ENCODE measurements at places on chromosomes 2 and 18. TPM values are rescaled to one million over a fixed set of nuclear protein-coding genes. Genes with fewer than 3 reads are reported as not detected.

GRCh38 chr2:76120176-76120575 lies 409.5 kb upstream of the GCFC2 start:
- H3K4me3 ChIP-seq = no peak overlapping the region
- DNase-seq = no peak
- H3K4me1 ChIP-seq = no peaks in the 10 kb centered on the region
- no peaks in the 10 kb centered on the region for H3K36me3 ChIP-seq
- H3K27me3 ChIP-seq = no peaks in the 10 kb centered on the region

GRCh38 chr2:173843526-173843925 lies 121.6 kb downstream of the SP3 start:
- H3K4me3 ChIP-seq = no peak overlapping the region
- H3K36me3 ChIP-seq = no peaks in the 10 kb centered on the region
- no peak overlapping the region for H3K27ac ChIP-seq
- H3K27me3 ChIP-seq = no peaks in the 10 kb centered on the region
- H3K4me1 ChIP-seq = no peaks in the 10 kb centered on the region

- no peaks in the 10 kb centered on the region for H3K4me1 ChIP-seq
- no peaks in the 10 kb centered on the region for H3K36me3 ChIP-seq
Observed at GRCh38 chr2:76283350-76283749, 572.6 kb upstream of the GCFC2 start.

DNA sequence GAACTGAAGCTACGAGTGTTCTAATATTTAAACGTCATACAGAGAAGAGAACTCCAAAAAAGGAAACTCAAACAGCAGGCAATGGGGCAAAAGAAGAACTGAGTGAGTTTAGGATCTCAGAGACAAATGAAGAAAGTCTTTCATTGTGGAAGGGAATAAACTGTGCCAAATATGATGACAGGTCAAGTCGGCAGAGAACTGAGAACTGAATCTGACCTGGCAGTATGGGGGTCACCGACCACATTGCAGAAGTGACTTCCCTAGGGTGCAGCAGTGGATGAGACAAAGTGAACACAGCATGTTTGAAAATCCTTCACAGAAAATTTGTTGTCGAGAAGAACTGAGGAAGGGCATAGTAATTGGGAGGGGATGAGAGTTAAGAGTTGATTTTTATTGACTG lies 55.9 kb downstream of the TTC21B start:
- H3K4me3 ChIP-seq = no peak overlapping the region
- no peak for DNase-seq
- peaks cover 9% of the 10 kb centered on the region for H3K4me1 ChIP-seq
- H3K36me3 ChIP-seq = no peaks in the 10 kb centered on the region
- no peak overlapping the region for H3K27ac ChIP-seq

DNA sequence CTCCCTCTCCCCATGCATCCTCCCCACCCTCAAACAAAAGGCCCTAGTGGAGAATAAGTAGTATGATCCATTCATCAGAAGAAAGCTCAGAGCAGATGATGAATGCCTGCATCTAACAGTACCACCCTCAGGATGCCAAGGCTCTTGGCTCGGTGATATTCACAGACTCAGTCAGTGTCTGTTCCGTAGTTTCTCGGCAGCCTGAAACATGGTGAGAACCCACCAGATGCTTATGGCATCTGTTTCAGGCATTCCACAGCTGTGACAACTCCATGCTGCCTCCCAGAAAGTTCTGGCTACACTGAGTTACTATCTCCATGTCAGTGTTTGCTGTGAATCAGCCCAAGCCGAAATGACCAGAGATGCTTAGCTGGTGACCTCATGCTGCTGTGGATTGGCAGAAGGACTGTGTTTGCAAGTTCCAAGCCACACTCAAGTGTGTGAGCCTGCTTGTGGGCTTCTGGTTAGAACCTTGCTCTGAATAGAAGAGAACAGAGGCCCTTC lies 83.9 kb downstream of the WDSUB1 start:
- H3K4me3 ChIP-seq = no peak overlapping the region
- H3K4me1 ChIP-seq = no peaks in the 10 kb centered on the region
- no peak overlapping the region for H3K27ac ChIP-seq

DNA sequence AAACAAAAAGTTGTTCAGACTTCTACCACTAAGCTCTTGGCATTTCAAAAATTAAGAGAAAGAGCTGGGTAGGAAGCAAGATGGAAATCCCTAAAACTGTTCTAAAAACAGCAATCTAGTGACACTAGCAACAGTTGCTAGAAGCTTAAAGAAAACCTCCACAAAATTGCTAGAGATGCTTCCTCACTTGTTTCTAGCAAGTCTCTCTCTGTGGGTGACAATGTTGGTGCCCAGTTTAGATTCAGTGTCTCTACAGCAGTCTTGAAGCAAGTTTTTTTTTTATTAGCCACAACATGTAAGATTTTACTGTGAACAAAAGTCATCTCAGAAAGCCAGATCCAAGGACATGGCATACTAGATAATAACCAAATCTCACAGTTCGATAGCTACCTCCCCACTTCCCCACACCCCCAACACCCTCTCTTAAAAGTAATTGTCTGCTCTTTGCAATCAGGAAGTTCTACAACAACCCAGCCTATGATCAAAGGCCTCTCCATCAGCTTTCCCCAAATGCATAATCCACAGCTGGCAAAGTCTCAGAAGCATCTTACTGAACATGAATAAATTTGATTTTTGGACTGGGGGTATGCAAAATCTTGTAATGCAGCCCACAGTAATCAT lies 70.0 kb downstream of the ANKRD44 start:
- H3K27me3 ChIP-seq = no peaks in the 10 kb centered on the region
- no peak for DNase-seq
- H3K36me3 ChIP-seq = no peaks in the 10 kb centered on the region
- H3K4me3 ChIP-seq = no peak overlapping the region

DNA sequence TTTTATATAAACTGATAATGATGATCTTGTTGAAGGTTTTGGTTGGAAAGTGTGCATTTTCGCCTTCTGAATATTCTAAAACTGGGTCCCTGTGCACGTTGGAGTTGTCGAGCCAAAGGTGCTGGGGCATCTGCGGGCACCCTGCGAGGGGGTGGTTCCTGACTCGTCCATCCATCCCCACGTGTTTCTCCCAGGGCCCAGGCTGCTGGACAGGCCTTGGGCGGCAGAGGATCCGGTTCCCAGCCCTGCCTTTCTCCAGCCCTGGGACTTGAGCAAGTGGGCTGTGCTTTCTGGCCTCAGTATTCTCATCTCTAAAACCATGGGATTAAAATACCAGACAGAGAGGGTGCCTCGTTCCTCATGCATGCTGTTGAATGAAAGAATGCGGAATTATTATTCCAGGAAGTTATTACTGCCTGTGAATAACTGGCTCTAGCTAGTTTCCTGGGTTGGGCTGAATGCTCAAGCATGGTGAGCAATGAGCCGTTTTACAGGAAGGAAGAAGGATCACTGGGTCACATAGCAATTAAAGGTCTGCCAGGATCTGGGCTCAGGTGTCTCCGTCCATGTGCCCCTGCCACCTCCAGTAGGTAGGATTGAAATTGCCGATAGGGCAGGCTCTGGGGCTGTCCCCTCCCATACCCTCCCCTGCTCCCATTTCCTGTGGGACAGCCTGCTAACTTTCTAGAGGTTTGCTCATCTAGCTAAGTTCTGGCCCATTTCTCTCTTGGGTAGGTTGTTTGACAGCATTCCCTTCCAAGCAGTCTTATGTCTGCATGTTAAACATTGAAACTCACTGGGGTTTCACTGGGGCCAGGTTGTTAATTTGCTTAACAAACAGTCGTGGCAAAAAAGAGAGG lies 77.2 kb upstream of the HS6ST1 start:
- no peaks in the 10 kb centered on the region for H3K27me3 ChIP-seq
- H3K36me3 ChIP-seq = no peaks in the 10 kb centered on the region
- 0 out of 2 replicates have a peak, but pooled peaks cover 6% of the 10 kb centered on the region for H3K4me1 ChIP-seq
- no peak for DNase-seq

The PECR gene
- total RNA-seq = 29.1 TPM

- no peaks in the 10 kb centered on the region for H3K27me3 ChIP-seq
- H3K4me3 ChIP-seq = no peak overlapping the region
- no peak for DNase-seq
- H3K4me1 ChIP-seq = no peaks in the 10 kb centered on the region
- H3K36me3 ChIP-seq = no peaks in the 10 kb centered on the region
Observed at GRCh38 chr2:222693837-222694236, 22.4 kb downstream of the MOGAT1 start.

The ACVR1C gene
- 2.1 TPM for total RNA-seq

GRCh38 chr18:8519102-8519501 lies 90.1 kb upstream of the RAB12 start:
- no peaks in the 10 kb centered on the region for H3K36me3 ChIP-seq
- H3K4me3 ChIP-seq = no peak overlapping the region
- H3K27ac ChIP-seq = no peak overlapping the region
- H3K4me1 ChIP-seq = no peaks in the 10 kb centered on the region
- no peak for DNase-seq

- no peak overlapping the region for H3K27ac ChIP-seq
- no peak for DNase-seq
Observed at GRCh38 chr2:150425121-150425955, 62.1 kb downstream of the RND3 start.

The ELOA2 gene
- not detected for total RNA-seq

The KCNG2 gene
- total RNA-seq = not detected

- peaks cover 35% of the 10 kb centered on the region for H3K4me1 ChIP-seq
- no peak for DNase-seq
- H3K36me3 ChIP-seq = no peaks in the 10 kb centered on the region
- H3K27ac ChIP-seq = peak overlapping the region; percentile 100
Observed at GRCh38 chr2:26345283-26345544, 729 bp upstream of the SELENOI start.

DNA sequence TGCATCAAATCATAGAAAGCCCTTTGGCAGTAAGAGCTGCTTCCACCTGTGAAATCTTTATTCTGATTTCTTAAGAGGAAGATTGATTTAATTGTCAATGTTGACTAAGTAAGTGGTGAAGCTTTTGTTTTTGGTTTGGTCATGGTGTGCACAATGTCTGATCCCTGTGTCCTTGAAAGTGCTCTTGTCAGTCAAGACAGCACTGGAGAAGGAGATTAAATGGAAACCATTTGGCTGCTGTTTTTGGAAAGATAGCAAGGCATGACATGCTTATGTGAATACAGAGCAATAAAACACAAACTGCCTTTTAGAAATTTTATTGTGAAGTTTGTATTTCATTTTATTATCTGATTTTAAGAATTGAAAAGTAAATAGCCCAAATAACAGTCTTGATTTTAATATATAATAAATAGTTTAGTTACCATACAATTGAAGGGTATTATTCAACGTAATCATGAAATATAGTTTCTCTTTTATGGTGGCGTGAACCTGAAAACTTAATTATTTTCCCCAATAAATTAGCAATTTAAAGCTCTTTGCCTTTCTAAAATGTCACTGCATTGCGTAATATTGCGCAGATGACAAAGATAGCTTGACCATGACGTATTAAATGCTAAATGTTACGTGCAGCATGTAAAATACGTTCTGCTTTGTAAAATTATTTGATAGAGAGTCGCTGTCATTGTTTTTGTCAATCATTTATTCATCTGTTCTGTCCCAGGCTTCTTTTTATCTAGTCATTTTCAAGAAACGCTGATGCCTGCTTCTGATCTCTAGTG lies 69.0 kb downstream of the GULP1 start:
- no peak overlapping the region for H3K4me3 ChIP-seq
- H3K4me1 ChIP-seq = no peaks in the 10 kb centered on the region
- no peak overlapping the region for H3K27ac ChIP-seq
- no peaks in the 10 kb centered on the region for H3K36me3 ChIP-seq
- H3K27me3 ChIP-seq = no peaks in the 10 kb centered on the region

The TMEM131 gene
- 35.8 TPM for total RNA-seq

- no peak for DNase-seq
- no peak overlapping the region for H3K4me3 ChIP-seq
- no peaks in the 10 kb centered on the region for H3K27me3 ChIP-seq
- H3K27ac ChIP-seq = no peak overlapping the region
- peaks cover 6% of the 10 kb centered on the region for H3K4me1 ChIP-seq
- H3K36me3 ChIP-seq = no peaks in the 10 kb centered on the region
Observed at GRCh38 chr2:24731040-24731439, 62.2 kb downstream of the PTRHD1 start.

DNA sequence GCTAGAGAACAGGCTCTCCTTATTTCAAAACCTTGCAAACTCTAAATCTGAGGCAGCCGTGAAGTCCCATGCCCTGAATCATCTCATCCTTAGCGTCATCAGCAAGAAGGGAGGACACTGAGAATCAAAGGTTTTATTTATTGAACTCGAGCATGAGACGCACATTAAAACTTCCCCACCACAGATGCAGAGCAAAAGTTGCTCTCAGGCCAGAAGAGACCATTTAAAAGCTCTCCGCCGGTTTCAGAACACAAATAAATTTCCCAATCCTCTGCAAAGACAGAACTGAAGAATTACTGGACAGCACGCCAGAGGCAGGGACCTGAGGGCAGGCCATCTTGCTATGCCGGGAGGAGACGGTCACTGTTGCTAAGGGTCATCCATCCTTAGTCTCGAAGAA lies 1.3 kb downstream of the AMMECR1L start:
- DNase-seq = no peak
- peaks cover 29% of the 10 kb centered on the region for H3K4me1 ChIP-seq
- H3K27ac ChIP-seq = peak overlapping the region; percentile 89
- H3K27me3 ChIP-seq = no peaks in the 10 kb centered on the region
- H3K4me3 ChIP-seq = peak overlapping the region; percentile 45

The PREPL gene
- 41.8 TPM for total RNA-seq

The CTNNA2 gene
- total RNA-seq = not detected

GRCh38 chr2:137190411-137191195 lies 425.3 kb downstream of the THSD7B start:
- no peak overlapping the region for H3K27ac ChIP-seq
- H3K4me3 ChIP-seq = no peak overlapping the region
- DNase-seq = no peak

The HTR2B gene
- total RNA-seq = not detected

GRCh38 chr2:47798631-47799030 lies 15.7 kb downstream of the MSH6 start:
- H3K4me3 ChIP-seq = no peak overlapping the region
- no peaks in the 10 kb centered on the region for H3K4me1 ChIP-seq
- no peaks in the 10 kb centered on the region for H3K27me3 ChIP-seq
- DNase-seq = no peak
- H3K27ac ChIP-seq = no peak overlapping the region

DNA sequence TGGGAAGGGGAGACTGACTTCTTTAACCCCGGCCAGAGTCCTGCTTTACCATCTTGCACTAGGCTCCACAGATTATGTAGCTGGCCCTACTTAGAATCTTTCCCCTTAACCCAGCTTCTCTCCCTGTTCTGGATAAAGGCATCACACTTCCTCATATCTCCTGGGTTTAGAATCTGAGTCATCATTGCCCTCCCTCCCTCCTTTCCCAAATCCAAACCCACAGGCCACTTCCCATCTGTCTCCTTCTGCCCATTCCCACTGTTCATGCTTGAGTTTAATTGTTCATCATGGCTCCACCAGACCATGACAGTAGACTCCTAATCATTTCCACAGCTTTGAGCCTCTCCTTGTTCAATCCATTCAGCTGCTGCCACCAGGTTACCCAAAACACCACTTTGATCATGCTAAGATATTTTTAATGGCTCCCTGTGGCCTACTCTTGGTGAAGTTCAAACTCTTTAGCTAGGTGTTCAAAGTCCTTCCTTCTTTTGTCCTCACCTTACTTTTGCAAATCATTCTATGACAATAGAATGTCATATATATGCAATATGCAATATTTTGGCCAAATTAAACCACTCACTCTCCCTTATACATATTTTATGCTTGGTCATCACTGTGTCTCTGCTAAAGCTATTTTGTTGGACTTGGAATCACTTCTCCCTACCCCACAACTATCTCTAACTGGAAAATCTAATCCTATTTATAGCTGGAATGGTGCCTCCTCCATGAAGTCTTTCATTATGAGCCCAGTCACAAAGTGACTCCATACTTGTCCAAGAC lies 5.5 kb downstream of the PDE11A start:
- no peaks in the 10 kb centered on the region for H3K4me1 ChIP-seq
- no peak overlapping the region for H3K4me3 ChIP-seq
- H3K27ac ChIP-seq = no peak overlapping the region
- H3K27me3 ChIP-seq = no peaks in the 10 kb centered on the region
- DNase-seq = no peak

- no peaks in the 10 kb centered on the region for H3K27me3 ChIP-seq
- H3K27ac ChIP-seq = no peak overlapping the region
- no peak for DNase-seq
- H3K4me3 ChIP-seq = no peak overlapping the region
Observed at GRCh38 chr18:33839452-33840211, 261.6 kb downstream of the ASXL3 start.

Data from Caco-2 (cell line).